ENCODE measurements at places on chromosomes 3 and 15.

- DNase-seq = peak; percentile 88
Measured at GRCh38 chr3:185253645-185254410, at the start of gene EHHADH. TSS of gene EHHADH (minus strand) at chr3:185254049. CDS start at chr3:185254022, 27 bp downstream.

DNA sequence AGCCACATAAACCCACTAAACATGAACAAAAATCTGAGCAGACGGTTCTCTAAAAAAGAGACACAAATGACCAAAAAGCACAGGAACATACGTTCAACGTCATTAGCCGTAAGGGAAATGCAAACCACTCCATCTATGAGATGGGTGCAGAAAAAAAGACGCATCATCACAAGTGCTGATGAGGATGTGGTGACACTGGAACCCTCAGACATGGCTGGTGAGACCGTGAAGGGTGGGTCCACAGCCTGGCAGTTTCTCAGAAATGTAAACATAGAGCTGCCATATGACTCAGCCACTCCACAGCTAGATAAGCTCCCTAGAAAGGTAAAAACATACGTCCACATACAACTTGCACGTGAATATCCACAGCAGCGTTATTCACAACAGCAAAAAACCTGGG lies 23.3 kb downstream of the PCSK6 start:
- no peak for DNase-seq

DNA sequence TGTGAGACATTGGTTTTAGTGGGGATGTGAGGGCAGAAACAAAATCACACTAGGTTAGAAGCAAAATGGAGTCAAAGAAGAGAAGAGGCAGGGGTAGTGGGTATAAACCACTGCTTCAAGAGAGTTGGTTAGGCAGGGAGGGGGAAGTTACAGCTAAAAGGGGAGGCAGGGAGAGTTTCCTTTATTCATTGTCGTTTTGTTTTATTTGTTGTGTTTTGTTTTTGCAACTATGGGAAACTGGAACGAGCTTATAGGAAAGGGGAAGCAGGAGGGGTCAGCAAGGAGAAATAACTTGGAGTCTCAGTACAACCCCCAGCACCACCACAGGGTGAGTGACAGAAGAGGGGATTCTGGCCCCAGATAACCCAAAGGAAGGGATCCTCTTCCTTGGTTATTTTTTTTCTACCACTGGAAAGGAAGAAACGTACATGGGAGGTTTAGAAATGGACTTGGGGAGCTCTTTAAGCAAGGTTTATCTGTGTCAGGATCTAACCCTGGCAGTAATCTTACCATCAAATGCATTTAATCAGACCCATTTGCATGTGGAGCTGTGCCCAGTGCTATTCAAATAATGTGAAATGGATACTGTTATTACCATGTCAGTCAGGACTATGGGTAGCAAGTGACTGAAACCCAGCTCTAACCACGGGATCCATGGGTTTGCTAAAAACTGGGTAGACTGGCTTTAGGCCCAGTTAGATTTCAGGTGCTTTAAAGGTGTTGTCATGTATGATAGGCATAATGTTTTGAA lies 68.7 kb downstream of the CCNL1 start:
- DNase-seq = no peak

GRCh38 chr3:134874737-134875413 lies 79.8 kb downstream of the EPHB1 start:
- no peak for DNase-seq

DNA sequence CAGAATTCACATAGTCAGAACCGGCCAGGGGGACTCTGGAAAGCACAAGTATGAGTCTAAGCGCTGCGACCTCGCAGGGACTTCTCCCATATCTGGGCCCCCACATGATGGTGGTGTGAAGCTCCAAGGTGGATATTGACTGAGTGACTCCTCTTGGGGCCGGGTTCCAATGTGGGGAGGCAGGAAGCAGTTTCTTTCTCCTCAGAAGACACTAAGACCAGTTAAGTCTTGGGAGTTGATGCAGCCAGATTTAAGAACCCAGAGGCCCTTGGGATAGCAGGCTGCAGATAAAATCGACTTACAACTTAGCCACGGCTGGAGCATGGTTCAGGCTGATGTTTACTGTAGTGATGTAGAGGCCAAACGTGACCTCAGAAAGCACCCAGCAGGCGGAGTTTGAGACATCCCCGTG lies 55.4 kb upstream of the KLF13 start:
- no peak for DNase-seq

DNA sequence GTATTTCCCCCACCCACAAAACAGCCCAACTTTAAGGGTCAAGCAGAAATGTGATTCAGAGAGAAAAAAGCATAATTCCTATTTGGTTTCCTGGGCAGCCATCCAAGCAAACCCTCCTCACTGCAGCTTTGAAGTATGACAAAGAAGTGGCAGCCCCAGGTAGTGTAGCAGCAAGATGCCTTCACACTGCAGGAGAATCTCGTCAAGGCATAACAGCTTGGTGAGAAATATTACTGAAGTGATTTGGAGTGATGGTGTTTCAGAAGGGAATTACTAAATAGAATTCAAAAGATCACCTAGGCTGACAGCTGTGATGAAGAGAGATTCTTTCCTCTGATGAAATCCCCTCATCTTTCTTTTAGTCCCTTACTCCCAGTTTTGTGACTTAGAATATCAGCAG lies 173.9 kb downstream of the PYDC2 start:
- DNase-seq = no peak

GRCh38 chr15:28110481-28110881 lies 11.4 kb upstream of the OCA2 start:
- no peak for DNase-seq

DNA sequence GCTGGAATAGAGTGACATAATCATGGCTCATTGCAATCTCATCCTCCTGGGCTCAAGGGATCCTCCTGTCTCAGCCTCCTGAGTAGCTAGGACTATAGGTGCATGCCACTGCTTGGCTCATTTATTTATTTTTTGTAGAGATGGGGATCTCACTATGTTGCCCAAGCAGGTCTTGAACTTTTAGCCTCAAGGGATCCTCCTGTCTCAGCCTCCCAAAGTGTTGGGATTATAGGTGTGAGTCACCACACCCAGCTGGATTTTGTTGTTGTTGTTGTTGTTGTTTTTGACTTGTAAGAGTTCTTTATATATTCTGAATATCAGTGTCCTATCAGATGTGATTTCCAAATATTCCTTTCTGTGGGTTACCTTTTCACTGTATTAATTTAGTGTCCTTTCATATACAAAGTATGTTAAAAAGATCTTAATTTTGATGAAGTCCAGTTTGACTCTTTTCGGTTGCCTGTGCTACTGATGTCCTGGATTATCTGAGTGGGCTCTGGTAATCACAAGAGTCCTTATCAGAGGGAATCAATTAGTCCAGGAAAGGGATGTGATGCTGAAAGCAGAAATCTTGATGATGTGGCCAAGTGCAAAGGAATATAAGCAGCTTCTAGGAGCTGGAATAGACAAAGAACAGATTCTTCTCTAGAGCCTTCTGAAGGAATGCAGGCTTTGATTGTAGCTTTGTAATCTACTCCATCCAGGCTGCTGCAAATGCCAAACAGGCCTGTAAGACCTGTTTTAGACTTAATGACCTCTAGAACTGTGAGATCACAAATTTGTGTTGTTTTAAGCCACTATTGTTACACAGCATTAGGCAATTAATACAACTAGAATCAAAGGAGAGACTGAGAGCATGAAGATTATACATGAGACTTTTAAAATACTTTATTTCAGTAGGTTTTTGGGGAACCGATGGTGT lies 30.2 kb downstream of the NCK1 start:
- DNase-seq = no peak

DNA sequence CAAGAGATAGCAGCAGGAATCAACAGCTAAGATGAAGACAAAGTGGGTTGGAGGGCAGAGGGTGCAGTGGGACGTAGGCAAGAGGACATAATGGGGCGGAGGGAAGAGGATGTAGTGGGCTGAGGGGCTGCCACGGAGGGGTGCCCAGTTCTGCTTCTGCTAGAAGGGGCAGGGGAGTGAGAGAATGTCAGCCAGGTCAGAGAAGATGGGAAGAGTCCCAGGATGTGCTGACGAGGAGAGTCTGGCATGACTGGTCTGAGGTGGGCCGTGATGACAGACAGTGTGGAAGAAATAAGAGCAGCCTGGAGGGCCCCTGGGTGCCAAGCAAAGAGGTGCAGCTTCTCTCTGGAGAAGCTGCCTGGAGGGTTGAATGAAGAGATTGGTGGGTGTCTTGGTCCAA lies 4.0 kb downstream of the SPSB4 start:
- no peak for DNase-seq

DNA sequence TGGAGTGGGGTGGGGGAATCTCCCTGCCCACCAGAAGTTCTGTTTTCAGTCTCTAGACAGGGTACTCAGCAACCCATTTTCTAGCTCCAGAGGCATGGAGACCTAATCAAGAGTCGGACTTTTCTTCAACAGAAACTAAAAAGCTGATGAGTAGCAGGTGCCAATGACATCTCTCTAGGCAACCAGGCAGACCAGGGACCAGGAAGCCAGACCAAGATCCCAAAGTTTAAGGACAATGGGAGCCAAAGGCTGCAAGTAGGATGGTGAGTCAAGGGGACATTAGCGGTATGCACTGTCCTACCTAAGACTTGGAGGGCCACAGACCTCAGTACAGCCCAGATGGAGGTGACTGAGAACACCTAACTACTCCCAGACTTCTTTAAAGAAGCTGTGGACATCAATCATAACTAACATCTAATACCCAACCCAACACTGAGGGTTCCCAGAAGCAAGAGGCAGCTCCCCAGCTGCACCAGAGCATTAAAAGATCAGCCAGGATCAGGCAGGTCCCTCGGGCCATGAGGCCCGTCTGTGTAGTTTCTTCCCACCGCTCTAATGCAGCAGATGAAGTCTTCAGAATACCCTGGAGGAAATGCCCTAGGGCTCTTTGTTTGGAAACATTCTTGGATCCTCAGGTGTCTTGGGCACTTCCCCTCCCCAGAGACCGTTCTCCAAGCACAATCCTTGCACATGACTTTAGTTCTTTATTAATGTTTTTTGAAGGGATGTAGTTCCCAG lies 979 bp downstream of the CCDC71 start:
- DNase-seq = no peak

DNA sequence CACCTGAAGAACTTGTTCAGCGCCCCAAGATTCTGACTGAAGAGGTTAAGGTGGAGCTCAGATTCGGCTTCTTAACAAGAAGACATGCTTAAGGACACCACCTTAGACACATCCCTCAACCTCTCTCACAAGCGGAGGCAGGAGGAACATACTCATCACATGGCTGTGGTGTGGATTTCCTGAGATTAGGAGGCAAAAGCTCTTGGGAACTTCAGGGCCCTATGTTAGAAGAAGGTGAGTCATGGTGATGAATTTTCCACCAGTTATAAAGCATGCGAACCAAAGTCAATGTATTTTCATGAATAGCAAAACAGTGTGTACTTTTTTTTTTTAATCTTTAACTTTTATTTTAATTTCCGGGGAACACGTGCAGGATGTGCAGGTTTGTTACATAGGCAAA lies 212.2 kb upstream of the SUCLG2 start:
- DNase-seq = no peak

GRCh38 chr3:184315871-184316661 lies 1.7 kb downstream of the EIF4G1 start:
- DNase-seq = no peak

GRCh38 chr3:171838218-171838720 lies 4.9 kb upstream of the TMEM212 start:
- peak; percentile 71 for DNase-seq

DNA sequence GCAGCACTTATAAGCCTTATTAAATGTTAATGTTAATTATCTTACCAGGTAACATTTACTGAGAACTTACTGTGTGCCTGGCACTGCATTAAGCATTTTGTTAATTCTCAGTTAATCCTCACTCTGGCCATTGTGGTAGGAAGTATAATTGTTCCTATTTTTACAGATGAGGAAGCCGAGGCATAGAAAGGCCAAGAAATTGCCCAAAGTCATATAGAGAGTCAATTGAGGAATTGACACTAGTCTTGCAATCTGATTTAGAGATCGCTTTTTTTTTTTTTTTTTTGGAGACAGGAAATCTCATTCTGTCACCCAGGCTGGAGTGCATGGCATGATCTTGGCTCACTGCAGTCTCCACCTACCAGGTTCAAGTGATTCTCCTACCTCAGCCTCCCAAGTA lies 132.6 kb upstream of the PROK2 start:
- no peak for DNase-seq

Data from foreskin fibroblast (primary cell).